ENCODE measurements at places on chromosomes 6 and 20.

DNA sequence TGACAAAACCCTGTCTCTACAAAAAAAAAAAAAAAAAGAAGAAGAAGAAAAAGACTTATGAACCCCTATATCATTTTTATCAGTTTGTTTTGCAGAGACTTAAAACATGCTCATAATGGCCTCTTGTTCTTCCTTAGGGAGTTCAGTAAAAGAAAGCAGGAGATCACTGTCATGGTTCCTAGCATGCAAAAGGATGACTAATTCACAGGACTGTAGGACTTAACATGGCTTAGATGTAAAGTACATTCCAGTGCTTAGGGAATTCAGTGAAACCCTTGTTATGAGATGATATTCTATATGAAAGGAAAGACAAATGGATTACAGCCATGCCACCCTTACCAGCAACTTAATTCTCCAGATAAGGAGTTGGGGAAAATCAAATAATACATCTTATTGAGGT, 29.5 kb downstream of the EEF1A1 start:
- DNase-seq: no peak

GRCh38 chr6:42507901-42508300, 55.9 kb upstream of the UBR2 start:
- DNase-seq: no peak

DNA sequence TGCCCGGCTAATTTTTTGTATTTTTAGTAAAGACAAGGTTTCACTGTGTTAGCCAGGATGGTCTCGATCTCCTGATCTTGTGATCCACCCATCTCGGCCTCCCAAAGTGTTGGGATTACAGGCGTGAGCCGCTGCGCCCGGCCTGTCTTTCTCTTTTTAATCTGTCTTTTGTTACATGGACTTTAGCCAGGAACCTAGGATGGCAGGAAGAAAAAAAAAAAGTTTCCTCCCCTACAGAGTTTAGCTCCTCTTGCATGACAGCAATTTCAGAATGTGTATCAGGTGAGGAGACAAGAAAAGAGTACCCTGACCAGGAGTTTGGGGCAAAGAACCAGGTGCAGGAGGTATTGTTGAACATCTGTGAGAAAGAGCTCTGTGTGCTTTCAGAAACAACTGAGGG, 21.4 kb upstream of the TXLNB start:
- no peak for DNase-seq

- DNase-seq: no peak
Observed at GRCh38 chr6:27168586-27169443, 78.7 kb upstream of the PRSS16 start.

GRCh38 chr6:90416322-90416721, 119.7 kb upstream of the BACH2 start:
- no peak for DNase-seq

- DNase-seq: no peak
Observed at GRCh38 chr20:4569092-4569491, 152.6 kb upstream of the PRND start.

GRCh38 chr6:5025911-5026819, 22.3 kb upstream of the RPP40 start:
- DNase-seq: no peak

DNA sequence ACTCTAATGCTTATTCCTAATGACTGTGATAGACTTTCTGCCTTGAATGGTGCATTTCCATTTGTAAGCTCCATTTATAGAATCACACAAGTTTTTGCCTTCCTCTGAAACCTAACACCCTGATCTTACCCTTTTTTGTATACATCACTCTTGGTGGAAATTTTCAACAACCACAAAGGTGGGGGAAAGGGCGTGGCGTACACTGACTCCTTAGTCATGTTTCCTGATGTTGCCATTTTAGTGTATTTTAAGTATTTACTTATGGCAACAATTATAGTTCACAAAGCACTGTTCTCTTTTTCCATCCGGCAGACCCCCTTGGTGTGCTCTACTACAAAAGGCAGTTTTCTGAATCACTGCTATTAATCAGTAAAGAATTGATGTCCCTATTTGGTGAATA, 92.0 kb downstream of the ATXN1 start:
- peak; percentile 72 for DNase-seq

GRCh38 chr20:50372770-50373088, 137.5 kb upstream of the PTPN1 start:
- DNase-seq: no peak

DNA sequence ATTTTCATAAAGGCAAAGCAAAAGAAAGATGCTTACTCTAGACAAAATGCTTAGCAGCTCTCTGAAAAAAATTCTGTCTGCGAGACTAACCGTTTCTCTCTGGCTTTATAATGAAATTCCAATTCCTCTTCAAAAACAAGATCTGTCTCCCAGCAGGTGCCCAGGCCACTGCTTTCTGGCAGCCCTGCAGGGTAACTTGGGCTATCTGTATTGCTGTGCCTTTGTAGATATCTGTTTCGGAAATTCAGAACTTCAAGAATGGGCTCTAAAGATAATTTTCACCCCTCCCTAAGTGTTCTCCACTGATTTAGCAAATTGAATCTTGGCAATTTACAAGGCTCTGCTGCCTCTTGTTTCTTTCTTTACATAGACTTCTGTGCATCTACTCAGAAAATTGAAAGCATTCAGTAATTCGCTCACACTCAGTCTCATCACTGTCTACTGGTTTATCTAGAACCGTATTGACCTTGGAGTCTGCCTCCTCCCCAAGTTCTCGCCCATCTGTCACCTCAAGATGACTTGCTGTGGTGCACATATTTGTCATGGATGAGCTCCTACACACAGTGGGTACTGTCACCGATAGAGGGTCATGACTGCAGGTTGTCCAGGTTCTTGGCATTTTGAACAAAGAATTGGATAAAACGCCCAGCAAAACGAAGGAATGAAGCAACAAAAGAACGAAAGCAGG, 26.4 kb upstream of the FABP7 start:
- DNase-seq: no peak

GRCh38 chr6:1485678-1486077, 96.3 kb downstream of the FOXF2 start:
- DNase-seq: no peak

DNA sequence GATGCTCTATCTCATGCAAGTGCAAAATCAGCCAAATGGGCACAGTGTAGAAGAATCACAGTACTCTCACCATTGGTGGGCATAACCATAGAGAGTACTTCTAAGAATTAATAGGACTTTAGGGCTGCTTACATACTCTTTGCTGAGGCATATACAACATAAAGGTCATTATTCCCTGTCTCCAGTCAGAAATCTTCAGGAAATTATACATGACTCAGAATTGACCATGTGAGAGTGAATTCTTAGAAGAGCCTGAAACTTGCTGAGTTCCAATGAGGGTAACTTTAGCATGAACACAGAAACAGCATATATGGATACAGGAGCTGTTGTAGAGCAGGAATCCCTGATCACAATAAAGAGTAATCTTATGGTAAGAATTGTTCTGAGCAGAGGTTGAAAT, 498.7 kb downstream of the TENT5A start:
- DNase-seq: no peak

DNA sequence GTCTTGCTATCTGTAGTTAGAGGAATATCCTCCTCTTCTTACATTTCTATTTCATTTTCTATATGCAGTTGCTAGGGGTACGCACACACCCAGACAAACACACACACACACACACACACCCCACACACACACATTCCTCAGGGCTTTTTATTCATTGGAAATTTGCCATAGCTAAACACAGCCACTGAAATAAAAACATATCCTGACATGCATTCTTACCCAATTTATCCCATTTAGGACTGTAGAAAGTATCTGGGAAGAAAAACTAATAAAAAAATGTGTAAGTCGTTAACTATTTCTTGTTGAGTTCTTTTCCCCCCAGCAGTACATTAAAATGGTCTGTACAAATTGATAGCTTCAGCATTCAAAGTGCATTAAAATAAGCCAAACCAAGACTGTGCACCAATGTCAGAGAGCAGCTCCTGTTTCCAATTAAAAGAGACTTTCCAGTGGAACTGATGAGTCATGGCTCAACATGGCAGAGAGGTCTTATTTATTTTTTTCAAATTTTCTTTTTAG, 357.9 kb upstream of the AGPAT4 start:
- DNase-seq: no peak

- no peak for DNase-seq
Observed at GRCh38 chr6:35367646-35368037, 25.3 kb downstream of the PPARD start.

- no peak for DNase-seq
Observed at GRCh38 chr20:623704-624103, 13.6 kb upstream of the TCF15 start.

- DNase-seq: no peak
Observed at GRCh38 chr6:23537828-23538227, 588.2 kb upstream of the NRSN1 start.

- DNase-seq: no peak
Observed at GRCh38 chr6:5174756-5175549, 85.8 kb downstream of the LYRM4 start.

GRCh38 chr20:51014797-51015722, 7.8 kb downstream of the KCNG1 start:
- DNase-seq: peak; percentile 14

DNA sequence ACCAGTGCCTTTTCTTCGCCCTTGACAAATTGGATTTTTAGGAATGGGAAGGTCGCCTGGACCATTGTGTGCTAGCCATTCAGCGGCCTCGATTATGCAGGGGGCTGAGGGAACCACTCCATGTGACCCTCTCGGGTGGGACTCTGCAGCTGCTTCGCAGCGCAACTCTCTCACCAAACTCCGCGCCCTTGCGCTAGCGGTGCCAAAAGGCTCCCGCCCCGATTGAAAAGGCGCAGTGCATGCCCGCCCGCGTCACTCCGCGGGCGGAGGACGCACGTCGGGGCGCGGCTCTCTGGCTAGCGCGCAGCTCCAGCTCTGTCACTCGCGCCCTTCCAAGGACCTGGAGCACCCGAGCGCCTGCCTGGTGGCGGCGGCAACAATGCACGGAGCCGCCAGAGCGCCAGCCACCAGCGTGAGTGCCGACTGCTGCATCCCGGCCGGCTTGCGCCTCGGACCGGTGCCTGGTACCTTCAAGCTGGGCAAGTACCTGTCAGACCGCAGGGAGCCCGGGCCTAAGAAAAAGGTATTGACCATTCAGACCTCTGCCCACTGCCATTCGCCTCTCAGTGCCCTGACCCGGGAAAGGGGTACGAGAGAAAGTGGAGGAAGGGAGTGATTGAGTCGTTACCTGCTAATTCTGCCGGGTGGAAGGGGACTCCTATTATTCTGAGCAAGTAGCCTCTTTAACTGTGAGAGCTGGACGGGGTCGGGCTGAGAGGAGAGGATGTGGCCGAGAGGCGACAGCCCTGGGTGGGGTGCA, at the start of gene PRDM13:
TSS of gene PRDM13 (plus strand) at position 178 of the 760 bp plus-strand sequence. CDS start at position 380, 202 bp downstream.
- DNase-seq: no peak

DNA sequence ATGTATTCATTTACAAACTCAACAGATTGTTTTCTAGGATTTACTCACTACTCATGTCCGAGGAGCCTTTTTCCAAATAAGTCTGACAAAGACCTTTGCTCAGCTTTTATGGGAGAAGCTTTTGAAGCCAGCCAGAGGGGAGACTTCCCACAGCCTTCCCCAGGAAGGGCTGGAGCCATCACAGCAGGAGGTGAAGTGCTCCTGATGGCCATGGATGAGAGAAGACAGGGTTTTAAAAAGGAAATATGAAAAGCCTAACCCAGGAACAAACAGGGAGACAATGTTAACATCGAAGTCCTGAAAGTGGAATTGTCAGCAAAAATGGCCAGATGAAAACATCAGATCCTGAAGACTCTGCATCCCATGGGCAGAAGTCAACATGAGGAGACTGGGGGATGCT, 11.6 kb upstream of the TAGAP start:
- no peak for DNase-seq

- DNase-seq: no peak
Observed at GRCh38 chr6:149094934-149095351, 222.6 kb upstream of the TAB2 start.

DNA sequence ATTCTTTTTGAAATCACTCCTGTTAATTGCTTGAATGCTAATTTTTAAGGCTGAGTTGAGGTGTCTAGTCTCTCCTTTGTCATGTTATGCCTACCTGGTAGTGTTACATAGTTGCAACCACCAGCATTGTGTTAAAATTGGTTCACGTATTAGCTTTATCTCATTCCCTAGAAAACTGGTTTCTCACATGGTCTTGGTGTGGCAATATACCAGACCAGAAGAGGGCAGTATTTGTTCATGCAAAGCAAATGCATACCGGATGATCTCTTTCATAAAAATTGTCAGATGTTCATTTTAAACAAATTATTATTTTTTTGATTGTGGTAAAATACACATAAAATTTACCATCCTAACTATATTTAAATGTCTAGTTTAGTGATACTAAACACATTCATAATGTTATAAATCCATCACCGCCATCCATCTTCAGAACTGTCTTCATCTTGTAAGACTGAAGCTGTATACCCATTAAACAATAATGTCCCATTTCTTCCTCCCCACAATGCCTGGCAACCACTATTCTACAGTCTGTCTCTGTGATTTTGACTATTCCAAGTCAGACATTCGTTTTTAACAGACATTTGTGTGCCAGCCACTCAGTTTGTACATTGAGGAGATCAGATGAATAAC, 92.8 kb downstream of the ATRN start:
- DNase-seq: no peak

DNA sequence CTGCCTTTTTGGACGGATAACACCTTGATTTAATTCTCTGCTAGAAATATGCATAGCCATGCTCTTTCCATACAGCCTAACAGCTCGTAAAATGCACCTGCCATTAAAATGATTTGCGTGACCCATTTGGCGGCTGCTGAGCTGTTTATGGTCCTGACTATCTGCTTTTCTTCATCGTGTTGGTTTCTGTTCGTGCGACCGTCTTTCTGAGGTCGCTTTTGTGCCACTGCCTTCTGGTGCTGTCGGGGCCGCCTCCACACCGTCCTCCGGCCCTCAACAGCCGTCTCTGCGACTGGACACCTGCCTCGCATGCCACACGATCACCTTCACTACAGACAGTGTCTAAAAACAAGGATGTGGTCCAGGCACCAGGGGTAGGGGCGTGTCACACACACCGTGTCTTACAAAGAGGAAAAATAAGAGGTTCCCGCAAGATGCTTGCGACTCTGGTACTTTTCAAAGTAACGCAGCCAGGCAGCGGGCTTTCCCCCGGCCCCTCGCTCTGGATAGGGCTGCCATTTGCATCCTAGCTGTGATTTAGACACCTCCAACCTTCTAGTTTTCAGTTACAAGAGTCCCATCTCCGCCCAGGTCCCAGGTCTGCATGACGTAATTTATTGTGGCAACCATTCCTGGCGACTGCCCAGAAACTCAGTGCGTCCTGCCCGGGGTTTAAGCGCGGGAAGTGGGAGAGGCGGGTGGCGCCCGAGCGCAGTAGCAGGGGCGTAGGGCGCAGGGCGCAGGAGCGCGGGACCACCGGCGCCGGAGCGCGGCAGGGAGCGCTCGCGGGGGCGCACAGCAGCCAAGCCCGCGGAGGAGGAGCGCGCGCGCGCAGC, at the start of gene STMND1:
TSS of gene STMND1 (plus strand) at position 629 of the 836 bp plus-strand sequence. CDS start 208 bp downstream, outside the sequence.
- no peak for DNase-seq

DNA sequence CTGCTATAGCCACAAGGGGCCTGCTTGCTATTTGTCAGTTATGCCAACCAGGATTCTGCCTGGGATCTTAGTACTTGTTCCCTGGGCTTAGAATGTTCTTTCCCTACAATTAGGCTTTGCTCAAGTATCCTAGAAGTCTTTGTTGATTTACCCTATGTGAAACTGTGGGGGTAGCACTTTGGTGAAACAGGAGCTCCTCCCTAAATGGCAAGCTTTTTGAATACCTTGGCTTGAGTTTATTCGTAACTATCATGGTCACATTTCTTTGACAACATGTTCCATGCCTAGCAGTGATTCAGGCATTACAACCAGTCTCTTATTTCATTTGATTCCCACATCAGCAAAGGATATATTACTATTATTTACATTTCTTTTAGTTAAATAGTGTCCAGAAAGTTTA, 21.2 kb downstream of the AFDN start:
- no peak for DNase-seq

GRCh38 chr6:166366921-166367320, 15.8 kb downstream of the MPC1 start:
- no peak for DNase-seq

GRCh38 chr6:148771212-148771601, 24.4 kb downstream of the UST start:
- no peak for DNase-seq

Data from activated T-cell treated with anti-CD3 and anti-CD28 coated beads for 24 hours (primary cell).